A172 (cell line): ENCODE measurements at places on chromosomes 5 and 9.

DNA sequence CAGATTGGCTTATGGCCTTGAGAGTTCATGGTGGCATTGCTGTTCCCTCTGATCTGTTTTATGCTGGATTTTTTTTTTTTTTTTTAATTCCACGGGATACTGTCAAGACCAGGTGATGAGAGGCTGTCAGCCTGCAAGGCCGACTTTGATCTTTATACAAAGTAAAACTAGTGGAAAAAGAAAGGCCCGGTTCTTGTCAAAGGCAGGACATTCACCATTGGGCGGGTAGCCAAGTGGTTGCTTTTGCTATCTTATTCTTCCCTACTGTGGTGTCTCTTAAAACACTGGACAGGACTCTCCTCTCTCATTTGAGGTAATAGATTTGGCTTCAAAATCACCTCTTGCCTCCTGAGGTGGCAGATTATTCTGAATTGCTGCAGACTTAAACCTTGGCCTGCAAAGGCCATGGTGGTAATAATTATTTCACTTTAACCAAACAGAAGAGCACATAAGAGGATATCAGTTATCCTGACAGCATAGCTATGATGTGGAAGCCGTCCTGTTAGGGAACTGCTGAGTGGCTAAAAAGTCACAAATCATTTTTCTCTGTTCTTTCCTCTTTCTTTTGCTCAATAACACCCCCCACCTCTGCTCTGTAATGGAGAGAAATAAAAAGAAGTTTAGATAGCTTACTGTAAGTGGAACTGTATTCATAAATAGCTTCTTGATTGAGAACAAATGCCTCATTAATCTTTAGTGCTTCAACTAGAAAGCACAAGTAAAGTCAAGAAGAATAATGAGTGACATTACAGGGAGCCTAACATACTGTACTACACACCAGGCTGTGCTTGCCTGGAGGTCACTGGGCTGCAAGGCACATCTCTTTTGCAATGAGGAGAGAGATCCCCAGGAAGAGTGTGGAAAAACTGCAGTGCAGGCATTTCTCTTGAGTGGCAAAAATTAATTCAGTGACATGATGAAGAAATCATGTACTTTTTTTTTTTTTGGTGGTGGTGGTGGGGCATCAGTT, 275.6 kb downstream of the KDM4C start:
- DNase-seq = no peak

DNA sequence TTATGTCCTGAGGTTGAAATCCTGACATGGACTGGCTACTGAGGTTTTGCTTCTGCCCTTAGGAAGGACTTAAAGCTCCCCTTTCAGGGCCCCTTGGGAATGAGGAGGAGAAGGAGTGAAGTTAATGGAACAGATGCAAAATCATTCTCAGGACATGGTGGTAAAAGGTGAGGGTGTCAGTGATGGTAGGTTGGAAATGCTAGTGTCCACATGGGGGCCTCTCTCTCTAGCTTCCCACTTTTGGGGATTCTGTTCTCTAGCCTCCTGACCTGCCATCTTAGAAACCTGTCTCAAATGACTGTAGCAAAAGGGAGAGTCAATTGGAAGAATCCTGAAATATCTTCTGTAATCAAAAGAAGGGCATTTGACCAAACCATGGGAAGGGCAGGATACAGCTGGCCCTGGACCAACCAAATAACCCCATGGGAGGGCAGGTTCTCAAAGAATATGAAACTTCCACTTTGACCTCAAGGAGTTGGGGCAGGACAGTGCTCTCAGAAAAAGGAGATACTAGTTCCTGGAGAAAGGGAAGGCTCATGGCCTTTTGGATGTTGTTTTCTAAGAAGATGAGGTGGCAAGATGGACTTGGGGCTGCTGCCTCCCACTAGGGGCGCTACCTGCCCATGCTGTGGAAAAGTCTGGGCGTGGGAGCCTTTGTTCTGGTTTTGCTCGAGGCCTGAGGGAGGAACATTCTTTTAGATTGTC, 21.2 kb upstream of the MLANA start:
- DNase-seq = no peak

DNA sequence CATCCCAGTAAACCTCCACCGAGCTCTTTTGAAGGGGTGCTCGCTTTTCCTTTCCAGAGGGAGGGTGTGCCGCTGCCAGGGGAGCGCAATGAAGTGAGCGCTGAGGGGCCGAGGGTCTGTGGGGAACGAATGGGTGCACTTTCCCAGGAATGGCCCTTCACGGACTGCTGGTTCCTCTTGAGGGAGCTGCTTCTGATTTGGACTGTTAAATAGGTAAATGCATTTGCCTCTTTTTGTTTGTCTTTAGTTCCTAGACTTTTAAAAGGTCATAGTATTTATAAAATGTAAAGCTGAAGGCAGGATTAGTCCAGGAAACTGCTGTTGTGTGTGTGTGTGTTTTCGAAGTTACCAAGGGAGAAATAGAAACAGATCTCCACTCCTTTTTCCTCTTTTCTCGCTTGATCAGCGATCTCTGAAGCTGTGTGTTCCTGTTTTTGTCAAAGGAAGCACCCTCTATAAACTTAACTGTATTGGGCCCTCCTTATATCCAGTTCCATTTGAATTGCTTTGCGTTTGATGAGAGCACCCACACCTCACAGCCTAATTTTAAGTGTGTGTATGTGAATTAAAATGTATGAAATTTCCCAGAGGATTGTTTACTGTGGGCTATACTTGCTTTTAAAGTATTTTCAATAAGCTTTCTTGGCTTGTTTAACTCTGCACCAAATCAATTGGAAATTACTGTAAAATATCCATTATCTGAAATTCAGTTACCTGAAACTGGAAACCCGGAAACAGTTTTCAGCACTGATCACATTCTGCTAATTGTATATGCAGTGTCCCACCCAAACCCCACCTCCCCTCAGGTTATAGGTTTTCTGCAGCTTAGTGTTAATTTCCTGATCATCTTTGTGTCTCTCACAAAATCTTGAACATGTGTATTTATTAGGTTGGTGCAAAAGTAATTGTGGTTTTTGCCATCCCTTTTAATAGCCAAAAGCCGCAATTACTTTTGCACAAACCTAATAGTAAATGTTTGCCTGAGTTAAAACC, 966 bp downstream of the SNX2 start:
- peak; percentile 5 for DNase-seq

DNA sequence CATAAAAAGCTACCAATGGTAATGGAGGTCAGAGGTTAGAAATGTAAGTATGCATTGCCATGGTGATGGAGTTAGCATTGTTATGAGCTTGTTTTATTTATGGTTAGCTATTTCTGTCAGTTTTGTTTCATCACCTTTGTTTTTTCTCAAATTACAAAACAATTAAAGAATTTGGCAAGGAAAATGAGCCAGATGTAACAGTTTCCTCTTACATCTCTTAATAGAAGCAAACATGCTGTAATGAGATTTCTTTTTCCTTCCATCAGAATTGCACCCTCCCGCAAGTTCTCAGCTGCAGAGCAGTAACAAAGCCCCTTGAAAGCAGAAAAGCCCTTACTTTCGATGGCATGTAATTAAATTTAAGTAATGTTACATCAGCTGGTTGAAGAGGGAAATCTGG, 233.0 kb downstream of the SGCD start:
- DNase-seq = no peak

GRCh38 chr5:169765176-169765996, 128.3 kb downstream of the DOCK2 start:
- DNase-seq = no peak

DNA sequence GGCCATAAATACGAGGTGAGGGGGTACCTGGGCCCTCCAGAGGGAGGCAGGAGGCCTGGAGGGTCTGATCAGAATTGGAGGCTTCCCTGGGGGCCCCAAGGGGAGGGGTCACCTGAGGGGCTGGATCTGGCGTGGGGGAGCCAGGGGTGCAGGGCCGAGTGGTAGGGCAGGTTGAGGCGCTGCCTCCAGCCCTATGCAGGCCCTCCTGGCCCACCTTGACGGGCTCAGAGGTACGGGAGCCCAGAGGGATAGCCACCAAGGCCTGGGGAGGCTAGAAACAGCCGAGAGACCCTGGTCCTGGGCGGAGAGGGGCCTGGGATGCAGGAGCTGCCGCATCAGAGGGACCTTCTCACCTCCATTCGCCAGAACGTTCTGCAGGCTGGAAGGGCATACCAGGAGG, 24.3 kb downstream of the LHX3 start:
- no peak for DNase-seq

DNA sequence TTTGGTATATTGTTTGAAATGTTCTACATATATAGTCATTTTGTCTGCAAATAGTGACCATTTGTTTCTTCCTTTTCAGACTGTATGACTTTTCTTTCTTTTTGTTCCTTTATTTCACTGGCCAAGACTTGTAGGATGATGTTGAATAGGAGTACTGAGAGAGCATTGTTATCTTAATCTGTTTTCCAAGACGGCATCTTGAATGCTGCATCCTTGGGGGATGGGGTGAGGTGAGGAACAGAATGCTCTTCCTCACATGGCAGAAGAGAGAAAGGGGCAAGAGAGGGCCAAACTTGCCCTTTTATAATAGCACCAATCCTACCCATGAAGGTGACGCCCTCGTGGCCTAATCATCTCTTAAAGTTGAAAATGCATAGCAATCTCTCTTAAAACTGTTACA, 3.7 kb upstream of the ZNF510 start:
- no peak for DNase-seq

- no peak for DNase-seq
Measured at GRCh38 chr9:116032683-116033440, 120.7 kb upstream of the PAPPA start.

DNA sequence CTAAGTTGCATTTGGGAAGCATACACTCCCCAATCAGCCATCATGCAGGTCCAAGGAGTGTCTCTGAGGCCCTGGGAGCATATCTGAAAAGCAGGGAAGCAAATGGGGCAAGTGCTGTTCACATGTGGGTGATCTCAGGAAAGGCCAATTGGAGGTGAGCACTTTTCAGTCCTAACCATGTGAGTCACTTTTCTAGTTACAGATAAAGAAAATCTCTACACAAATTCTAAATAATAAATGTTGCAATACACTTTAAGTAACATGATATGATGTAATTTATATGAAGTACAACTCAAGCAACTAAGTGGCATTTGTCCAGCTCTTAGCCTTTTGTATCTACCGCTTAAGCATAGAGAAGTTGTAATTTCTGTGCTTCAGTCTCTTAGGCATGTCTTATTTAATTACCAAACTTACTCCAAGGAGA, 18.4 kb downstream of the ADAMTS16 start:
- no peak for DNase-seq

GRCh38 chr9:121268851-121269641, 1.1 kb downstream of the GSN start:
- peak; percentile 55 for DNase-seq
